ENCODE measurements at places on chromosomes 1 and 21.

DNA sequence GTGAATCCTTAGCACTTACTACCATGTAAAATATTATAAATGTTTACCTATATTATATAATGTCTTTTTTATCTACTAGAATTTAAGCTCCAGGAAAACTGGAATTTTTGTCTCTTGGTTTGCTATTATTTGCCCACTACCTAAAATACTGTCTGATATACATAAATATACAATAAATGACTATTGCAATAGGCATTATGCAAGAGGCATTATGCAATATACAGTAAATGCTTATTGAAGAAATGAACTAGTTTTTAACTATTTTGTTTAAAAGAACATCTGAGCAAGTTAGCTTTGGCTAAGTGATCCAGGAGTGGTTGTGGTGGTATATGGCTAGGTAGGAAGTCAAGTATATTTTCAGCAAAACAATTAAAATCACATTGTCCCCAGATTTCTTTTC lies 640.2 kb upstream of the PKN2 start:
- no peak for DNase-seq

DNA sequence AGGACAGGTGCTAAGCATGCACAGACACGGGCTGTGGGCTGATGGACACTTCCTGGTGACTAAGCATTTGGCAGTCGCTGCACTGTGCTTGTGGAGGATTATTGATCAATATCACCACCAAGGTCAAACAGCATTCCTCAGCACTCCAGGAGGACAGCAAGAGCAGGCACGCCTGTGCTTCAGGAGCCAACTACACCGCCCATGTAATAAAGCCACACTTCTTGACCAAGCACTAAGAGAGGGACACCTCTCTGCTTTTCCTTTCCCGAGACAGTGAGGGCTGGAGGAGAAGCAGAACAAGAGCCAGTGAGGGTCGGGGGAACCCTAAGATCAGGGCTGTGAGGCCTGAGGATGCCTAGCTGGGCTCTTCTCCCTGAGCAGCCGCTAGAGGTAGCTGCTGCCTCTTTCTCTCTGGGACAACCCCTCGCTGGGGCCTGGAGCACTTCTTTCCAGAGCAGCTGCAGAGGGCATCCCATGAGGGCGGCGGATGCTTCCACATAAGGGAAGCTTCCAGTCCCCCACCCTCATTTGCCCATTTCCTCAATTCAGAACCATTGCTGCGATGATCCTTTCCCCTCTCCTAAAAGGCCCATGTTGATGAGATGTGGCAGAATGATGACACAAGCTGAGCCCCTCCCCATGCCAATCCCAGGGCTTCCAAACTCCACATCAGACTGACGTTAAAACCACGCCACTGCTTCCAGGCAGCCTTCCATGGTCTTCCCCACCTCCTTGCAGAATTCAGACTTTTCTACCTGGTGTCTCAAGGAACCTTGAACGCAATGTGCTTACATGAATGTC lies 19.1 kb downstream of the RAB7B start:
- peak; percentile 60 for DNase-seq

GRCh38 chr1:200899451-200899915 lies 4.8 kb downstream of the INAVA start:
- DNase-seq = no peak

GRCh38 chr21:43341378-43342161 lies 85.4 kb downstream of the SIK1 start:
- no peak for DNase-seq

DNA sequence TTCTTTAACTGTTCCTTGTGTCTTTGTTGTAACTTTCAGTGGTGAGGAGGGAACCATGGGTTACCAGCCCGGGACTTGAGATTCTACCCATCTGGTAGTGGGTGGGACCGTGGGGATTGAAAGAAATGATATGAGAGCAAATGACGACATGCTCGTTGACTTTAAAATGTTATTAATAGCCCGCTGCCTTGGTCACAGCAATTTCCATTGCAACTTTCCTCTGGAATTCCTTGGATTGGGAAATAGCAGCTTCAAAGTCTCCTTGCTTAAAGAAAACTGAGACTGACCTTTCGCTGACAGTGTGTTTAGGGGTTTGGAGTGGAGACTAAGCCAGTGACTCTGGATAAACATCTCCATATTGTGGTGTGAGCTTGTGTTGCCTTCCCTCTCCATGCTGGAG lies 44.2 kb upstream of the MARK1 start:
- no peak for DNase-seq

- no peak for DNase-seq
Observed at GRCh38 chr1:32273391-32274208, 18.3 kb upstream of the HDAC1 start.

DNA sequence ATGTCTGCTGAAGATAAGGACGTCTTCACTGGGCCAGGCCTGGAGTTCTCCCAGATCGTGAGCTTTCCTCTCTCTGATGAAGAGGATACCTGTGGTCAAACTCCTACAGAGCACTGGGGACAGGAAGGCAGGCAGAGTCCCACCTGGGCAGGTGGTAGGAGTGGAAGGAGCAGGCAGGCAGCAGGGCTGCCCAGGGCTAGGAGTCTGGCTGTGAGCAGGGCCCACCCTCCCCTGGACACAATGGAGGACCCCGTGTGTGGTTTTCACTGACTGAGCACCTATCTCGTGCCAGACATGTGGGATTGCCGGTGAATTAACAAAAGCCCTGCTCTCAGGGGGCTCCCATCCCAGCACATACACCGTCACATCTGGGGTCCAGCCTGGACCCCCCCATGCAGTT lies 4.9 kb upstream of the SAMD11 start:
- DNase-seq = no peak

GRCh38 chr1:8858888-8859706 lies 19.4 kb downstream of the ENO1 start:
- no peak for DNase-seq

DNA sequence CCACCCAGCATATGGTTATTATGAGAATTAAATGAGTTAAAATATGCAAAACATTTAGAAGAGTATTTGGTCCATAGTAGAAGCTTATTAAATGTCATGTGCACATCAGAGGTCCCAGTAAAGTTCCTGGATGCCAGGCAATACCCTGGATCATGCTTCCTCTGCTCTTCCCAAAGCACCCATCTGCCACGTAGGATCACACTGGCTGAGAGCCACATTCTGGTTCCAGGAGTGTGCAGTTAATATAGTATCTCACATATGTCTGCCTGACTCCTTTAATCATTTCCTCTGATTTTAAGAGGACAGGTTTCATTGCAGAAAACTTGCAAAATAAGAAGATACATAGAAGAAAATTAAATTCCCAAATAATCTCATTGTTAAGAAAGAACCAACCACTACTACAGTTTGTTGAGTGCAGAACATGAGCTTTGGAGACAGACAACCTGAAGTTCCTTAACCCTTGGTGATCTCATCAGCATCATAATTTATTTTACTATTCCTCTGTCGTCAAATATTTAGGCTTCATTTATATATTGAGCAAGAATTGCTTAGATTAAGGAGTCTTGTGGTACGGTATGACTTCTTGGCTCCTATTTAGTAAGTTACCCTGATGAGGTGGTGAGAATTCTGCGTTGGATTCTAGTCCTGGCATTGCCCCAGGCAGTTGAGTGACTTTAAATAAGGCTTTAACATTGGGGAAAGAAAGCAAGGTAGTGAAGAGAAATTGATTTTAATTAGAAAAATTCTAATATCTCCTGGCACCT lies 12.3 kb downstream of the SGIP1 start:
- no peak for DNase-seq

- no peak for DNase-seq
Observed at GRCh38 chr21:16058896-16059295, 329.1 kb downstream of the USP25 start.

DNA sequence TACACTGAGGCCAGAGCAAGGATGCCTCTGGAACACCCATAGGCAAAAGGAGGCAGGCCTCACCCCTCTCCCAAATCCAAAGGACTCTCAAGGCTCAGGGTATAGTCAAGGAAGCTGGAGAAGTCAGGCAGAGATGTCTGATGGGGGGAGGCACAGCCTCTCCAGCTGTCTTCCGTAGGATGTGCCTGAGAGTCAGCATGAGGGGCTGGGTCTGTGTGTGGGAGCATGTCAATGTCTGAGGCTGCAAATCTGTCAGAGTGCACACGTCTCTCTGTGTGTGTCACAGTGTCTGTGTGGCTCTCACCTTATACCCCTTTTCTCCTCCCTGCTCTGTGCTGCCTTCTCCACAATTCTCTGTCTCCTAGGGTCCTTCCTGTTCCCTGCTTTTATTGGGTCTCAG lies 4.0 kb downstream of the HPCAL4 start:
- no peak for DNase-seq
